ENCODE measurements at places on chromosomes 3 and 15. TPM values are rescaled to one million over a fixed set of nuclear protein-coding genes. Genes with fewer than 3 reads are reported as not detected.

Gene NR2E3
- total RNA-seq, result 0.79 TPM

DNA sequence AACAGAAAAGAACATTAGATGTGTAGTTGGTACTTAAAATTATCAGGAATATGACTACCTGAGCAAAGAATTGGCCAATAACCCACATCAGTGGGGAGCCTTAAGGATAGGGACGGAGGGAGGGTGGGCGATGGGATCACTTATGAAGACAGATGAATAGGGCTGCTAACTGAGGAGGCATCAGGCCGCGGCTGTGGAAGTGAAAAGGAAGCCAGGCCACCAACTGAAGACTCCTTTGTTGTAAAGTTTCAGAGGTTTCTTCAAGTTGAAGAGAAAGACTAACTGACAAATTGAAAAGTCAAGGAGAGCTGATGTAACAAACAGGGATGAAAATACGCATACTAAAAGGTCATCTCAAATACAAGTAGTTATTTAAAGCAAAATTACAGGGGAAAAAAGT is 135.6 kb upstream of the BHLHE40 start:
- DNase-seq, result no peak

DNA sequence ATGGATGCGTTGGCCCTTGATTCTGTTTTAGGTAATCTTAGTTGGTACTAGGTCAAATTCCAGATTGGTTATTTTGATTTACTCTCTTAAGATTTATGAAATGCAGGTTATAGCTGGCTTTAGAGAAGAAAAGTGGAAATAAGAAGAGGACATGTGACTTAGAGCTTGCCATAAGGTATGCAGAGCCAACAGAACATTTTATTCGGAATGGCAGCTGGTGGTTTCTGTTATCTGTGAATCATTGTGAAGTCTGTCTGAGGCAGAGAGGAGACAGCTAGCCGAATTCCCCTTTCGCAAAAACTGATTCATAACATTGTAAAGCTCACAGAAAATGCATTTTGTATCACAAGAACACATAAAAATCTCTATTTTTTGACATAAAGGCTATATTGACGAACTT is 82.1 kb downstream of the FILIP1L start:
- DNase-seq, result no peak

- DNase-seq, result peak; percentile 99
Measured at GRCh38 chr3:42025370-42026138, 63.7 kb upstream of the ULK4 start.

Gene MYZAP
- total RNA-seq, result 8.3 TPM

DNA sequence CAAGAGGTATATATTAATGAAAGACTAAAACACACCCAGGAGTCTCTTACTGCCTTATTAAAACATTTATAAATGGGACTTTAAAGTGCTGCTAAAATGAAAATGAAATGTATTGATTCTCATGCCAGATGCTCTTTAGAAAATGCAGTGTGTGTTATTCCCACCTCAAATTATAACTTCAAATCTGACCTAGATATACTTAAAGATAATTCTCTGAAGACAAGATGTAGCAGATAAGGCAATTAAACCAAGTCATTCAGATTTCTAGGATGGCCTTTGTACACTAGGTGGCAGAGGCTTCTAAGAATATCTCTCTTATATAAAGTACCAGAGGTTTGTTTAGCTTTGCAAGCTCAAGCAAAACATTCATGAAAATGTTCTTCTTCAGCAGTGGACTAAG is 26.9 kb upstream of the GOLGA8B start:
- DNase-seq, result no peak

DNA sequence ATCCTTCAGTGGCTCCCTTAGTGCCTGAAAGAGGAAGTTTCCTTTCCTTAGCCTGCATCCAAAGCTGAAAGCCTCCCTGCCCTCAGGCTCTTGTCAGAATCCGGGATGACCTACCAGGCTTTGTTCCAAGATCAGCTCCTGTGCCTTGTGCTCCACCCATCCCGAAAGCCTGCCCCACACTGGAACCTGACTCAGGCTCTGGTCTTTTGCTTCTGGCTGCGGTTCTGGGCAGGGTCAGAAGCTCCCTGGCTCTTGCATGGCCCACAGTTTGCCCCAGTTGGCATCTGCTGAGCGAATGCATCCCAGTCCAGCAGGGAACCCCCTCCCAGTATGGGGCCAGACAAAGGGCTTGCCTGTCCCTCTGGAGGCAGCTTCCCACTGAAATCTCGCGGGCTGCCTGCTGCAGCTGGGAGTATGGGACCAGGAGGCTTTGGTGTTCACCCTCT is 25.9 kb upstream of the KIF23 start:
- no peak for DNase-seq

Gene ANKRD34C
- total RNA-seq, result not detected

DNA sequence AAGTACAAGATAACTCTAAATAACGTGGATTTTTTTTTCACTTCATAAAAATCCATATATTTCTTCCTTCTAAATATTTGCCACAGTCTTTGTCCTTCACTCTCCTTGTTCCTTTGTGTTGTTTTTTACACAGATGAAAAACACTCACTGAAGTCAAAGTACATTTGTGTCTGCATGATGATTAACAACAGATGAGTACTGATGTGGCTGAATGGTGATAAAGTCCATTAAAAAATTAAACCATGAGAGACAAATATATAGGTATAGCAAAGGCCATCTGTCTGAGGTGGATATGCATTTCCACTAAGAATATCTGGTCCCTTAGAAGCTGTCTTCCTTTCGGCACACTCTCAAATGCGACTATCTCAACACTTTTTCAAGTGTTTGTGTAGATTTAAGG is 317.5 kb upstream of the MCTP2 start:
- no peak for DNase-seq

- peak; percentile 58 for DNase-seq
Measured at GRCh38 chr15:43483297-43484128, 9.4 kb downstream of the TP53BP1 start.

DNA sequence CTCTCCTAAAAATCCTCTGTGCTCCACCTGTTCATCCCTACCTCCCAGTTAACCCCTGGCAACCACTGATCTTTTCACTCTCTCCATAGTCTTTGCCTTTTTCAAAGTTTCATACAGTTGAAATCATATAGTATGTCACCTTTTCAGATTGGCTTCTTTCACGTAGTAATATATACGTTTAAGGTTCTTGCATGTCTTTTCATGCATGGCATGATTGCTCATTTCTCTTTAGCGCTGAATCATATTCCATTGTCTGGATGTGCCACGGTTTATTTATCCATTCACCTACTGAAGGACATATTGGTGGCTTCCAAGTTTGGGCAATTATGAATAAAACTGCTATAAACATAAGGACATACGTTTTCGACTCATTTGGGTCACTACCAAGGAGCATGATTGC is 28.7 kb downstream of the GLCE start:
- no peak for DNase-seq

Gene DMXL2
- total RNA-seq, result 35.5 TPM

Gene PSTPIP1
- 4.3 TPM for total RNA-seq

DNA sequence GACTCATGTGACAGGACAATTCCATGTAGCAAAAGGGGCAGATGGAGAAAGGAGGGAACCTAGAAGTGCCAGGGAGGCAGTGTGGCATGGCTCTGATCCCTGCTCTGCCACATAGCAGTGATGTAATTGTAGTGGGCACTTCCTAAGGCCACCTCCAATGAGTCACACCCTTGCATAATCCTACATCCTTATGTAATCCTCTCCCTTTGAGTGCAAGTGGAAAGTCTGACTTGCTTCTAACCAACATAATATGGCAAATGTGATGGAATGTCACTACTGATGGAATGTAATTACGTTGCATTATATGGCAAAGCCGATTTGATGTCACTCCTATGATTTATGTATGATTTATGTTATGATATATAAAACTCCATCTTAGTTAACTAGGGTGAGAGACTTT is 72.9 kb upstream of the ATP2C1 start:
- no peak for DNase-seq

DNA sequence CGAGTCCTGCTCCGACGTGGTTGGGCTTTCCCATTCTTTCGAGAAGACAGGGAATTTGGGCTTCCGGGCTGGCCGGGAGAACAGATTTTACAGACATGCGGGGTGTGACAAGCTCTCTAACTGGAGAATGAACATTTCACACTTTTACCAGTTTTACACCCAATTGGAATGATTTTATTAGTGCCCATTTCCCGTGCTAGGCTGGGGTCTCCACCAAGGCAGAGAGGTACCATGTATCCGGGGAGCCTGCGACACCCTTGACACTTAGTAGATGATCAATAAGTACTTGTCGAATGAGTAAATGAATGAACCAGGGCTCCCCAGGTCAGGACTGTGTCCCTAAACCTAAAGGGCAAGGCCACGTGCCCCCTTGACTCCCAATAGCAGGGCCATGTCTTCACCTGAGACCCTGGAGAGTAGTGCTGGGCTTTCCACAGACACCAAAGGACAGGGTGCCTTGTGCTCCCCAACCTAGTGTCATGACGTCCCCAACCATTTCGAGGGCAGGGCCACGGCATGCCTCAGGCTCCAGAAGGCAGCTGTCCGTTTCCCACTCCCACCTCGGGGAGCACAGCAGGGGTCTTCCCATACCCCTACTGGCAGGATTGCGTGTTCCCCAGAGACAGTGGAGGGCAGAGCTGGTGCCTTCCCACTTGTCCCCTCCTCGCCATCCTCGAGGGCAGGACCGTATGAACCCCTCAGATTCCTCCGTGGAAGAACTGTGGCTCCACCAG is 679 bp upstream of the MYD88 start:
- peak; percentile 92 for DNase-seq

GRCh38 chr3:67329358-67329757 is 325.1 kb downstream of the SUCLG2 start:
- DNase-seq, result no peak

Gene ZNF80
- not detected for total RNA-seq

- DNase-seq, result no peak
Measured at GRCh38 chr3:178342111-178342510, 194.1 kb upstream of the KCNMB2 start.

Gene KBTBD8
- total RNA-seq, result 2.6 TPM

DNA sequence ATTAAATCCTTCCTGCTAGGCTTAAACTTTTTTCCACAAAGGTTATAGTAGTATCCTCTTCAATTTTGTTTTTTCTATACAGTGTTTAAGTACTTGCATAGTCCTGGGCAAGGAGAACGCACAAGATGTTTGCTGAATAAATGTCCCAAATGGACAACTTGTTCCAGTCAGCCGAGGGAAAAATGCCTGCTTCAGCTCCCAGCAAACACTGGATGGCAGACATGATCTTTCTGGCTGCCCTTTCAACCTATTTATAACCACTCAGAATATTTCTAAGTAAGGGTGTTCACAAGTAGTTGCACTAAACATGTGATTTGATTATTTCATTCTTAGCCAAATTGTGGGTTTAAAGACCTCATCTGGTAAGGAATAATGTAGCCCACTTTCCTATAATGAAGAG is 29.8 kb downstream of the GNB4 start:
- peak; percentile 24 for DNase-seq

GRCh38 chr3:171317171-171317570 is 143.0 kb downstream of the TNIK start:
- no peak for DNase-seq

DNA sequence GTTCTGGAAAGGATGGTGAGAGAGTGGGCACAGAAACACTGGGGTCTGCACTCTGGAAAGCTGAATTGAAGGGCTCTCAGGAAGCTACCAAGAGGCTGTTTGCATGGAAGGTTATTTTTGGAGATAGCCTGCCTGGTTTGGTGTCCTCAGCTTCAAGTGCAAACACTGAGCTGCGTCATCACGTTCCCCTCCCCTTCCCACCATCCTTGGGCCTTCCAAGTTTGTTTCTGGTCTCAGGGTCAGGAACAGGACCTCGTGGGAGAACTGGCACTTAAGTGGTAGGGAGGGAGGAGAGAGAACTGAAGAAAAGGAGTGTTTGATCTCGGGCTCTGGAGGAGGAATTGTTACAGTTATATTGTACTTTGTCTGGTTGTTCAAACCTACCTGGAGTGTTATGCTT is 10.6 kb downstream of the ST6GAL1 start:
- DNase-seq, result no peak

DNA sequence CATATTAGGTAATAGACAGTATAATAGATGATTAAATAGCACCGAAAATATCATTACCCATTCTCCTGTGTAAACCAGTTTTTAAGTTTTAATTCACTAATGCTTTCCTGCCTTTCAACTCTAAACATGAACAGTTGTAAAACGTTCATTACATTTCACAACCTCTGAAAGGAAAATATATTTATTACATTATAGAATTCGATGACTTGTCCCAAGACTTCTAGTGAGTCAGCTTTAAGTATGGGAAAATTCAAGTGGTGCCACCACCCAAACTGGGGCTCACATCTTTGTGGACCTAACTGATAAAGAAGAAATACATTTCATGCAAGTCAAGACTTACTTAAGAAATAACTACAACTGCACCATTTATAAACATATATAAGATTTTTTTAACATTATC is 2.0 kb downstream of the TRIM59 start:
- DNase-seq, result no peak

DNA sequence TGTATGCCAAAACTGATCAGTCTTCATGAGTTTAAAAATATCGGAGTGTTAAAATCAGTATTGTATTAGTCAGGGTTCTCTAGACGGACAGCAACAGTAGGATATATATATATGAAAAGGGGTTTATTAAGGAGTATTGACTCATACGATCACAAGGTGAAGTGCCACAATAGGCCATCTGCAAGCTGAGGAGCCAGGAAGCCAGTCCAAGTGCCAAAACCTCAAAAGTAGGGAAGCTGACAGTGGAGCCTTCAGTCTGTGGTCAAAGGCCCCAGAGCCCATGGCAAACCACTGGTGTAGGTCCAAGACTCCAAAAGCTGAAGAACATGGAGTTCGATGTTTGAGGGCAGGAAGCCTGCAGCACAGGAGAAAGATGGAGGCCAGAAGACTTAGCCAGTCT is 391.0 kb upstream of the CADM2 start:
- no peak for DNase-seq

DNA sequence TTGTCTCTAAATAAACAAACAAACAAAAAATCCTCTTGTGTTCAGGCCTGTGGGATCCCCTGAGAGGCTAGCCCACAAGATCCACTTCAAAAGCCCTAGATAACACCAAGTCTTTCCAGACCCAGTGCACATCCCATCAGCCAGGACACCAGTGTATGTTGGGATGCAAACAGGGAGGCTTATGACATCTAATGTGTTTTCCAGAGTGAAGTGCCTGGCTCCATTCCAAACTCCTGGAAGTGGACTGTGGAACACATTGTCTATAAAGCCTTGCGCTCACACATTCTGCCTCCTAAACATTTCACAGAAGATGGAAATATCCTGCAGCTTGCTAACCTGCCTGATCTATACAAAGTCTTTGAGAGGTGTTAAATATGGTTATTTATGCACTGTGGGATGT is 57.0 kb downstream of the MLH1 start:
- DNase-seq, result no peak

- DNase-seq, result no peak
Measured at GRCh38 chr3:66400411-66401156, 100.2 kb downstream of the LRIG1 start.

GRCh38 chr3:163538387-163538786 is 1539.9 kb downstream of the SI start:
- DNase-seq, result no peak

Gene KCNAB1
- 6.3 TPM for total RNA-seq

- no peak for DNase-seq
Measured at GRCh38 chr3:52771334-52771681, 568 bp upstream of the NEK4 start.

DNA sequence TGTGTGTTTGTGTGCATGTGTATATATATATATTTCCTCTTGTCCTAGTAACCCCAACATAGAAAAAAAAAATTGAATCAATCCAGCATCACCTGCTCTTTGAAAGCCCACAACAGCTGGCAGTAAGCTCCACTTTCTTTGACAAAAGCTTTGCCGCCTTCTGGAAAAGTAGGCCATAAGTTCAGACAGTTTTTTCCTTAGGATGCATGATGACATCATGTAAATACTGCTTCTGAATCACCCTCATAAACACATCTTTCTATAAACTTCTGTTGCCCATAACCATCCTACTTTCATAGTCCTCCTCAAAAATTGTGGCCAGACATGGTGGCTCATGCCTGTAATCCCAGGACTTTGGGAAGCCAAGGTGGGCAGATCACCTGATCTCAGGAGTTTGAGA is 67.4 kb downstream of the CSNK1G1 start:
- no peak for DNase-seq
